Activated naive CD4-positive, alpha-beta T cell treated with anti-CD3 and anti-CD28 coated beads, Interleukin-2, amount 50 U/mL, for 16 hours (primary cell): ENCODE measurements at places on chromosomes 2 and 18.

- no peak for DNase-seq
These were observed 18.3 kb downstream of the RAMP1 start for GRCh38 chr2:237877576-237878307.

GRCh38 chr2:215137741-215138340 lies 585 bp downstream of the ABCA12 start:
- no peak for DNase-seq

DNA sequence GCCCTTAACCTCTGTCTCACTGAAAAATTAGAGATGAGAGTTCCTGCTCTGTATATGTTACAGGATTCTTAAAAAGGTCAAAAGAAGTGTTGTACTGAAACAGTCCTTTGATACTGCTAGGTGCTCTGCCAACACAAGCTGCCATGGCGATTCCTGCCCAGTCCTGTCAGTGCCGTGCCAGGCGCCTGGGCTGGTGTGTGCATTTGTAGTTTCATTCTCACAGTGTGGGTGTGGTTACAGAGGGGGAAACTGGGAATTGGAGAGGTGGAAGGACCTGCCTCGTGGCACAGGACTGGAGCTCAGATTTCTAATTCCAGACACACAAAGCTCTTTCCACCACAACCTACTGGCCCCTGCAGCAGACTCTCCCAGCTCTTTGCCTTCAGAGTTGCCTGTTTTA lies 122.3 kb upstream of the RAB6C start:
- DNase-seq = no peak

- no peak for DNase-seq
These were observed 316.8 kb upstream of the RBMS1 start for GRCh38 chr2:160810406-160810805.

- no peak for DNase-seq
These were observed 432.6 kb downstream of the PARD3B start for GRCh38 chr2:204977914-204978313.

- DNase-seq = no peak
These were observed 66.0 kb upstream of the ACSL3 start for GRCh38 chr2:222794585-222795449.

GRCh38 chr2:22737144-22737543 lies 647.8 kb upstream of the KLHL29 start:
- DNase-seq = no peak

GRCh38 chr2:237806334-237806733 lies 7.8 kb downstream of the RBM44 start:
- no peak for DNase-seq

DNA sequence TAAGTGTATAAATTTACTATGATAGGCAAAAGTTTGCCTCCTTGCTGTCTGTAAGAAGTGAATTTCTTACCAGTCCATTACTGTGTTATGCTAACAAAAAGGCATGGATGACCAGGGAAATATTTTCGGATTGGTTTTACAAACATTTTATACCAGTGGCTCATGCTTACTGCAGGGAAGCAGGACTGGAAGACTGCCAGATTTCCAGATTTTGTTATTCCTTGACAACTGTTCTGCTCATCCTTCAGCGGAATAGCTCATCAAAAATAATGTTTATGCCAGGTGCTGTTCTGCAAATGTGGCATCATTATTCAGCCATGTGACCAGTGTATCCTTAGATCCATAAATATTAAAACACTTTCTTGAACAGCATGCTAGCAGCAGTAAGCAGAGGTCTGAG lies 40.4 kb upstream of the NETO1 start:
- no peak for DNase-seq

GRCh38 chr2:185736210-185736609 lies 2.4 kb upstream of the FSIP2 start:
- no peak for DNase-seq

GRCh38 chr2:225031599-225031998 lies 10.7 kb downstream of the DOCK10 start:
- DNase-seq = no peak

DNA sequence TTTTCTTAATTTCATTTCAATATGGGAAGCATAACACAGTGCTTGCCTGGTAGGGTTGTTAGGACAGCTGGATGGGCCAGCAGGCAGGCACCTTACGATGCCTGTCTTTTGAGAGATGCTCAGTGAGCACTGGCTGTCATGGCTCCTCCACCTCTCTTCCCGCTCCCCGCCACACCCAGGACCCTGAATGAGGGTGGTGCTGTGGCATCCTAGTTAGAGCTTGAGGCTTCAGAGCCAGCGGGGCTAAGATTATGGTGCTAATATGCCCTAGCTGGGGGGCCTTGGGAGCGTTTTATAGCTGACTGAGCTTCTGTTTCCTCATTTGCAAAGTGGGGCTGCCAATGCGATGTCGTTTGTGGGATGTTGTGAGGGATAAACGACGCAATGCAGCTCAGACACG lies 37.7 kb downstream of the ASB1 start:
- DNase-seq = no peak

DNA sequence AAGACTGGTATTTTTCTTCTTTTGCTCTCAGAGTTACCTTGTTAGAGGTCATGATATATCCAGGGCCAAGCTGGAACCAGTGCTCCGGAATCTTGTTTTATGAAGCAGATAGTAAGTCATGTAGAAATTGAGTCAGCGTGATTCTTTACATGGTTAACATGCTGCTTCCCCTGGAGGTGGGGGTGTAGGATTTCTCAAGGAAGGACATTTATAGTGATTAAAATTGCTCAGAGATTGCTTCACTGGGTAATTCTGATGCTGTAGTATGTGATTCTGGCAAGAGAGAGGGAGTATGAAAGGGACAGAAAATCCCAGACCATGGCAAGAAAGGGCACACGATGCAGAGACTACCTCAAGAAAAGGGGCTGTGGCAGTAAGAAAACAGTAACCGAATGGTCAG lies 8.0 kb upstream of the MYL1 start:
- no peak for DNase-seq

GRCh38 chr2:85987266-85988174 lies 98.7 kb upstream of the ST3GAL5 start:
- no peak for DNase-seq

DNA sequence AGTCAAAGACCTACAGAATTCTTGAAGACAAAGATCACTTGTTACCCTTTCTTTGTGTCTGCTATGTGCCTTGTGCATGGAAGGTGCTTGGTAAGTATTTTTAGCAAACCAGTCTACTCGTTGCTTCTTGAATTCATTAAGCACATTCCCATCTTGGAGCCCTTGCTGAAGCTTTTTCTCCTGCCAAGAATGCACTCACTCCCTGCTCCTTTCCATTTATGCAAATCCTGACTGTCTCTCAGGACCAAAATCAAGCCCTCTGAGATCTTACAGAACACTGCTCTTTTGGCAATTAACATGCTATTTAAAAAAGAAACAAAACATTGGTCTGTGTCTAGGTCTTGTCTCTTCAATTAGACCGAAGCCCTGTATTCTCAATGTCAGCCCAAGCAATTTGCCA lies 75.8 kb downstream of the CLHC1 start:
- DNase-seq = no peak

DNA sequence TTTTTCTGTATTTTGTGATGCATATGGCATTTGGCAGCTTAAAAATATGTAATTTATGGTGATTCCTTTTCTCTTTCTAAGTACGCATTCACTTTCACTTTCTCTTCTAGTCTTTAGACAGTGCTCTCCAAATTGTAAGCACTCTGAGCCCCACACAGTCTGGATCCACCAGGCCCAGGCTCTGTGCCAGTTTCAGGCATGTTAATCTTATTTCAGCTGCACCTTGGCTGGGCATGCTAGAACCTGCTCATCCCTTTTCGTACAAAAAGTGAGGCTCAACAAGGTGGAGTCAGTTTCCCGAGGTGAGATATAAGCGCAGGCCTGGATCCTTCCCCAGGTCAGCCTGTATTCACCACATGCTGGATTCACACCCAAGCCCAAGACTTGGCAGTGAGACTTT lies 203.9 kb downstream of the MTX2 start:
- DNase-seq = no peak

DNA sequence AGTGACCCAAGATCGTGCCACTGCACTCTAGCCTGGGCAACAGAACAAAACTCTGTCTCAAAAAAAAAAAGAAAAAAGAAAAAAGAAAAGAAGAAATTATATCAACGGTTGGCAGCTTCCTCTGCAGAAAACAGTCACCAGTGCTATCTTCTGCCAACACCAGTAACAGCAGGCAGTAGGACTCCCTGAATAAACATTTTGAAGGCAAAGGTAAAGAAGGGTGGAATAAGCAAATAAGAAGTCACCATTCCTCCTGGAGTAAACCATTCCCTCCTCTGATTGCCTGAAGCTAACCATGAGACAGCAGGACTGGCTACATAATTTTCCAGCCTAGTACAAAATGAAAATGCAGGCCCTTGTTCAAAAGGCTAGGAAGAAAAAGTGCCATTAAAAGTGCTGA lies 9.0 kb upstream of the RNF103 start:
- no peak for DNase-seq

GRCh38 chr2:11758647-11759046 lies 12.2 kb downstream of the LPIN1 start:
- no peak for DNase-seq
